ENCODE measurements at places on chromosomes 6 and 20. TPM values are rescaled to one million over a fixed set of nuclear protein-coding genes. Genes with fewer than 3 reads are reported as not detected.

Gene PAQR8
- 33.0 TPM for total RNA-seq

- DNase-seq, result no peak
Measured at GRCh38 chr20:16953858-16954257, 205.7 kb downstream of the OTOR start.

DNA sequence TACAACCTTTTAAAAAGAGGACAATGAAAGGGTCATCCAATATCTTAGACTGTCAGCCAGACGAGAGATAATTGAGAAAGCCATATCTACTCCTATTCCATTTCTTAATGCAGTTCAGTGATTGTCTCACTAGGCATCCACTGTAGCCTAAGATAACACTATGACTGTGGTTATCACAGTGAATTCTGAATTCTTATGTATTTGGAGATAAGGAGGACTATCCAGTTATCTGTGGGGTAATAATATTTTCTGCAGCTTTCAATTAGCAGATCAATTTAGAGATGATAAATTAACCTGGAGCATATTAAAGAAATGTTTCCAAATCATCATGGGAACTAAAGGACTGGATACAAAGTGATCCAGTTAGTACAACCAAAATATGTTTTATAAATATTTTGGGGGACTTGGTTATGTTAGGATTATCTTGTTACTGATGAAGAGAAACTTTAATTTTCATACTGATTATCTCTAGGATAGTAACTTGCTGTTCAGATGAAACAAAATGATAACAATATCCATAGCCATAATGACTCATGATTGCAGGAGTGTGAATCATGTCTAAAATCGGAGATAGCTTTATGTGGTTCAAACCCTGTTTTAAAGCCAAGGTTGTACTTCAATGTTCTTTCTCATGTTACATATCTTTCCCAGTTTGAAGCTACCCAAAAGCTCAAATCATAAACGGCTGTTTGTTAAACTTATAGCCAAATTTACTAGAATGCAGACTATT lies 1152.0 kb downstream of the HACE1 start:
- DNase-seq, result no peak

GRCh38 chr6:53710788-53711187 lies 45.2 kb upstream of the KLHL31 start:
- no peak for DNase-seq

DNA sequence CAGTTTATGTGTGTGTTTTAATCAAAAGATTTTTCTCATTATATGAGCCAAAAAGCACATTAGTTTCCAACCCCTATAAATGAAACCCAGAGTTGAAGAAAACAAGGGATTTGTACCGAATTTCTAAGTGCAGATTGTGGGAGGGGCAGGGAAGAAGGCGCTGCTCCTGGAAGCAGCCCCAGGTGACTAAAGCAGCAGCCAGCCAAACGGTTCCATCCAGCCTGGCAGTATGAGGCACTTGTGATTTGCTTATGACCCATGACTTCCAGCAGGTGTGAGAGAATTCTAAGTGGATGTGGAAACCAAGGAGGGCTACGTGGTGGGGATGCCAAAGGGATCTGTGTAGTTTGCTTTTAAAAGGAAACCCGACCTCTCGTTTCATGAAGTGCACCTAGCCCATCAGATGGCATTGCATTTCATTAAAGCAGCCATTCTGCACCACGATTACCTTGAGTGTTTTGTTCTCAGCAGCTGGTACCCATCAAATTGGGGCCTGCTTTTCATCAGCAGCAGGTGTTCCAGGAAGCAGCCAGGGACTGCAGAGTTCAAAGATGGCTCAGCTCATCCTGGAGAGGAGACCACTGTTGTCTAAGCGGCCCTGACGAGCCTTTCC lies 79.1 kb downstream of the DTD1 start:
- no peak for DNase-seq

- no peak for DNase-seq
Measured at GRCh38 chr6:149614337-149614736, 34.2 kb downstream of the KATNA1 start.

- DNase-seq, result no peak
Measured at GRCh38 chr6:95636552-95637431, 59.5 kb downstream of the MANEA start.

DNA sequence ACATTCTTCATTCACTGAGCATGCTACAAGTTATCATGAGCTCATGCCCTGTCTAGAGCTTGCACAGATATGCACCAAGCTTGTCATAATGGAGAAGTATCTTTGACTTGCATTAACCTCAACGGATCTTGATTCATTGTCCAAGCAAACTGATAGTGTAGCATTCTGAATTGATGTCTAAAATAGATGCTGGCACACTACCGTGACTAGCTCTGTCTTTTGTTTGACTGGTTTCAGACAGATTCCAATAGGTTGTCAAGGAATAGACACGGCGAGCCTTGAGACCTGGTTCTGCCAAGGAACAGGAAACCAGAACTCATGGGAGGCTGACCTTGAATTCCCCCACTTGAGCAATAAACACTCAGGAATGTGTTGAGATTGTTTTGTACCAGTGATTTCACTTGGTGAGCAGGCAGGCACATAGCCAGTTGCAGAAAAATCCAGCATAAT lies 1153.1 kb upstream of the GJE1 start:
- DNase-seq, result no peak

DNA sequence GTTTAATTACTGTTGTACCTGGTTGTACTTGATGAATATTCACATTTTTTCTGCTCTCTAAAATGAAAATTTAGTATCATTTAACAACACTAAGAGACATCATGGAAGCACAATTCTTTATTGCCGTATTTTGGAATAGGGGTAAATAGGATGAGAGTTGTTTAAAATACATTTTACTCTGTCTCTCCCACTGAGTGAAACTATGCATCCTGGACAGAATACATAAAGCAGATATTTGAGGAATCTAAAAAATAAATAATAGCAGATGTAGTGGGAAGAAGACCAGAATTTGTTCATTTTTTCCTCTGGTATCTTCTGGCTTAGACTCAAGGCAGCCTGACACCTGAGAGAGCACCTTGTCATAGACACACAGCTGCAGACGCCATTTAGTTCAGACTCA lies 119.1 kb upstream of the AHI1 start:
- DNase-seq, result no peak

- DNase-seq, result no peak
Measured at GRCh38 chr20:46362921-46363867, 43.2 kb downstream of the ELMO2 start.

DNA sequence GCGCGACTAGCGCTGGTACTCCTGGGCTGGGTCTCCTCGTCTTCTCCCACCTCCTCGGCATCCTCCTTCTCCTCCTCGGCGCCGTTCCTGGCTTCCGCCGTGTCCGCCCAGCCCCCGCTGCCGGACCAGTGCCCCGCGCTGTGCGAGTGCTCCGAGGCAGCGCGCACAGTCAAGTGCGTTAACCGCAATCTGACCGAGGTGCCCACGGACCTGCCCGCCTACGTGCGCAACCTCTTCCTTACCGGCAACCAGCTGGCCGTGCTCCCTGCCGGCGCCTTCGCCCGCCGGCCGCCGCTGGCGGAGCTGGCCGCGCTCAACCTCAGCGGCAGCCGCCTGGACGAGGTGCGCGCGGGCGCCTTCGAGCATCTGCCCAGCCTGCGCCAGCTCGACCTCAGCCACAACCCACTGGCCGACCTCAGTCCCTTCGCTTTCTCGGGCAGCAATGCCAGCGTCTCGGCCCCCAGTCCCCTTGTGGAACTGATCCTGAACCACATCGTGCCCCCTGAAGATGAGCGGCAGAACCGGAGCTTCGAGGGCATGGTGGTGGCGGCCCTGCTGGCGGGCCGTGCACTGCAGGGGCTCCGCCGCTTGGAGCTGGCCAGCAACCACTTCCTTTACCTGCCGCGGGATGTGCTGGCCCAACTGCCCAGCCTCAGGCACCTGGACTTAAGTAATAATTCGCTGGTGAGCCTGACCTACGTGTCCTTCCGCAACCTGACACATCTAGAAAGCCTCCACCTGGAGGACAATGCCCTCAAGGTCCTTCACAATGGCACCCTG lies 1.6 kb downstream of the TPBG start:
- DNase-seq, result peak; percentile 71

All from stomach (tissue), 19 donors.